ENCODE measurements at places on chromosomes 2 and 18.

DNA sequence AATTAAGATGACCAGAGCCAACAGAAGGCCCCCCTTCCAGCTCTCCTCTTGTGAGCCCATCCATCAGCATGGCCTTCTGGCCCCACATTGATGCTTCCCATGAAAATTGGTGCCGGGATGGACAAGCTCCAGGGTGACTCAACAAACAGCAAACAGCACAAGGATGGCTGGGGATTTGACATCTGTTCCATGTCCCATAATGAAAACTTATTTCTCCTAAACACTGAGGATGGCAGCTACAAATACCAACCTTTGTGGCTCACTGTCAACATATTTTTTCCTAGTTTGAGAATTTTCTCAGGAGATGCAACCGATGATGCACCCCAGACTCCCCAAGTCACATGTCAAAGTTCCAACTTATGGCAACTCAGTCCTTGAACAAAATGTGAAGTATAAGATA is 169.6 kb upstream of the SIX2 start:
- DNase-seq, result no peak

DNA sequence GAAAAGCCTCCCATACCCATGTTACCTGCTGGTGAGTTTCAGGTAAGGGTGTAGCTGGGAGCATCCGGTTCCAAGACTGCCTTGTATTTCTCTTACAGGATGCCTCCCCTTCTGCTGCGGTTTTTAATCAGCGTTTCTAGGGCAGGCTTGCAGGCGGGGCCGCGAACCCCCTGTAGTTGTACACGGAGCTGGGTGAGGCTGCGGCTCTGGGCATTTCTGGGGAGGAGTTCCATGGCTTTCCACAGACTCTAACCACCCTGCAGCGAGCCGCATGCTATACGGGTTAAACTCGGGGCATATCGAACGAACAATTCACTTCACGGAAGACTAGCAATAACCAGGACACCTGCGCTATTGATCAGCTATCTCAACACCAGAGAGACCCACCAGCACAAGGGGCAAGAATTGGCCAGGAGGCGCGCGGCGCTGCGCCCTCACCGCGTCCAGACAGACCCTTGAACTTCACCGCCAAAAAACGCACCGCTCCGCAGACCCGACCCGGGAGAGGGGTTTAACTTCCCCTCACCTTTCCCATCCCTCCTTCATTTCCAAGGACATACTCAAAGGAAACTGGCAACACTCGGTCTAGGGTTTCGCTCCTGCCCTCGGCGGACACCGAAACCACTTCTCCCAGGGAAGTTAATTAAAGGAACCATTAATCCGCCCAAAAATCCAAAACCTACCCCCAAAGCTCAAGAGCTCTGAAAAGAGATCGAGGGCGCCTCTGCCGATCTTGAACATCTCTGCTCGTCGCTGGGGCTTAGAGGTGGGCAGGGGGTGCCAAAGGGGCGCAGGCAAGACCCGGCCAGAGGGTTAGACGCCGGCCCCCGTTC is 909 bp downstream of the TGFA start:
- no peak for DNase-seq

DNA sequence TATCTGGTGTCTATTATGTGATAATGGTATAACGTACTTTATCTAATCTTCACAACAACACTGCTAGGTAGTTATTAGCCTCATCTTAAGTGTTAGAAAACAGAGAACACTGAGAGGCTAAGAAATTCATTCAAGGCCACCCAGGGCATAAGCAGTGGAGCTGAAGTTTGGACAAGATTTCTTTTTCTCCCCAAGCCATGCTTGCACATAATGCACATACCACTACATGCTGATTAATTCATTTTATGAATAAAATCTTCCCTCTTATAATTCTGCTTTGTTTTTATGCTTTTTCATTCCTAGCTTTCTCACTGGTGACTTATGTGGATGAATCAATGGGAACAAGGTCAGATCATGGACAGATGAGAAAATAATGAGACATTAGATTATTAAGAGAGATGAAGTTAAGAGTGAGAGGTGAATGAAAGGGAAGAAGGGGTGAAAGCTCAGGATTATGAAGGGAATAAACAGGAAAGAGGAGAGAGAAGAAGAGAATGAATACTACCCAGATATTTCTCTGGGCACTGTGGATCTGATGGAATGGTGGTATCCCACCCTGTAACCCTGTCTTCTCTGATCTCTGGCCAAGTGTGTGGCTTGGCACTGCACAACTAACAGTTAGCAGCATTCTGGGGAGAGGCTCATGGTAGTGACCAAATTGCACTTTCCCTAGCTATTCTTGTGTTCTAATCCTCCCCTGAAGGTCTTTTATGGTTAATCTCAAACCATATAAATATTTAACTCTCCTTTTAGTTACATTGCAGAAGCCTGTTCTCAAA is 17.7 kb upstream of the GALNT3 start:
- DNase-seq, result no peak

DNA sequence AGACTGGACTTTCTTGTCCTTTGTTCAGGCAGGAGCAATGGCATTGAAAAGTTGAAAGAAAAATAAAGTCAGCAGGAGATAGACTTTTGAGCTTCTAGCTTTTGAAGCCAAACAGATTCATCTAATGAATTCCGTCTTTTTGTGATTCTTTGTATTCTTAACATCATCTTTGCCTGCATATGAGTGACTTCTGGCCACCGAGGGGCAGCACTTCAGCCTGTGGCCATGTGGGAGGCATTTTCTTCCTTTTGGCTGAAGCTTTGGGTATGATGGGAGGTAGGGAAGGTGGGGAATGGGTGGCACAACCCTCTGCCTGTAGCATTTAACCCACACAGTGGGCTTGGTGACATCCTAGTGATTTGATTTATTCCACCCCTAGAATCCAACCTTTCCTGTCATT is 220.6 kb downstream of the SETBP1 start:
- no peak for DNase-seq

- no peak for DNase-seq
These were observed 340.6 kb downstream of the PAX3 start for GRCh38 chr2:221958224-221958623.

- peak; percentile 12 for DNase-seq
These were observed 191.7 kb downstream of the CD226 start for GRCh38 chr18:69755856-69756496.

- no peak for DNase-seq
These were observed 144.3 kb downstream of the RPIA start for GRCh38 chr2:88835726-88836125.

GRCh38 chr2:241859017-241859435 is 332 bp upstream of the PDCD1 start:
- no peak for DNase-seq

DNA sequence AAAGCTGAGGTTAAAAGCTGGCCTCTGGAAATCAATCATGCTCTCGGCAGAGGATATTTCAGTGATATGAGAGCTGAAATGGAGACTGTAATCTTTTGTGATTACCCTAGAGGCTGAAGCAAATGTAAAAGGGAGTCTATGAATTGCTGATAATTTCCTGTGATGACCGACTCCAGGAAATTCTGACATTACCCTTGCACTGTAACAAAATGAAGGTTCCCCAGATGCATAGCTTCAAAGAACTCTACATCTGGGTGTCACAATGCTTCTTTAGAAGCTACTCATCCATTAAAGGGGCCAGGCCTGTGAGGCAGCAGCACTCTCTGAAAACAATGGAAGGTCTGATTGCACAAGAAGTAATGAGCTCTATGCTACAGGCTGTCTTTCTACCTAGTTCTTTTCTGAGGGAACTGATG is 268.2 kb upstream of the SESTD1 start:
- DNase-seq, result no peak

DNA sequence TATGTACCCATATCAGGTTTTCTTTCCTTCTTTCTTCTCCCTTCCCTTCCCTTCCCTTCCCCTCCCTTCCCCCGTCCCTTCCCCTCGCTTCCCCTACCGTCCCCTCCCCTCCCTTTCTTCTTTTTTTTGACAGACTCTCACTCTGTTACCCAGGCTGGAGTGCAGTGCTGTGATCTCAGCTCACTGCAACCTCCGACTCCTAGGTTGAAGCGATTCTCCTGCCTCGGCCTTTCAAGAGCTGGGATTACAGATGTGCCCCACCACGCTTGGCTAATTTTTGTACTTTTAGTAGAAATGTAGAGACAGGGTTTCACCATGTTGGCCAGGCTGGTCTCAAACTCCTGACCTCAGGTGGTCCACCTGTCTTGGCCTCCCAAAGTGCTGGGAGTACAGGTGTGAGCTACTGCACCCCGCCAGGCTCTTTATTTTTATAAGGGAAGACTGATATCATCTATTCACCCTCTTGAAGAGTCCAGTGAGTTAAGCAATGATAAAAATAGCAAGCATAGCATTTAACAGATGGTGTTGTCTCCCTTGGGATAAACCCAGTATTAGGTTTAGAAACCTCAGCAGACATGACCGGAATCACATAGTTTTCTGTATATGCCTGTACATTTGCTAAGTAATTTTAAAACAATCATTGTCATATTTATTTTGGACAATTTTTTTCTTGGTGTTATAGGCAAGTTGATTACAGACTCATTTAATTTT is 888.4 kb downstream of the TRIB2 start:
- no peak for DNase-seq

DNA sequence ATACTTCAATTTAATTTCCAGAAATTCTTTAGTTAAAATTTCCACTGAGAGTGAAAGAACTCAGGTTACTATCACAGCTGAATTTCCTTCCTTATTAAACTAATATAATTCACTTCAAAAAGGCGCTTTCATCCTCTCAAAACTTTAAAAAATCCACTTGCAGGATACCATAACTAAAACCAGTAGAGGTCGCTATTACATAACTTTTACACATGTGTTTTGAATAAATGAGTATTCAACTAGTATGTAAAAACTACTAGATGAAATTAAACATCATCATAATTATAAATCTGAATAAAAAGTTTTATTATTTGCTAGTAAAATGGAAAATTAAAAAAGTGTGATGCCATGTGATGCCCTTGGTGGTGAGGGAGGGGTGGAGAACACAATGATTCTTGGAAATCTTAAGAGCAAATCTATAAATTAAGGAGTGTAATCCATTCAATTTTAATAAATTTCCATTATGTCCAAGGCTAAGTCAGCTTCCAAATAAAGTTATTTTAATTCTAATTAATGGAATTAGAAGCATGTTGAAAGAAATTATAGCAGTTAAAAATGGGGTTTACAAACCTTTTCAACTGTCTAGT is 61.4 kb downstream of the SOS1 start:
- DNase-seq, result no peak

GRCh38 chr2:46870051-46870839 is 45.4 kb downstream of the MCFD2 start:
- DNase-seq, result no peak
